Mesothelial cell of epicardium (in vitro differentiated cells): ENCODE measurements at places on chromosomes 3 and 15.

- H3K27ac ChIP-seq: no peak overlapping the region
- H3K4me3 ChIP-seq: no peak overlapping the region
- no peaks in the 10 kb centered on the region for H3K36me3 ChIP-seq
- H3K27me3 ChIP-seq: no peaks in the 10 kb centered on the region
- no peak for DNase-seq
Measured at GRCh38 chr3:142940000-142940399, 23.5 kb downstream of the PAQR9 start.

DNA sequence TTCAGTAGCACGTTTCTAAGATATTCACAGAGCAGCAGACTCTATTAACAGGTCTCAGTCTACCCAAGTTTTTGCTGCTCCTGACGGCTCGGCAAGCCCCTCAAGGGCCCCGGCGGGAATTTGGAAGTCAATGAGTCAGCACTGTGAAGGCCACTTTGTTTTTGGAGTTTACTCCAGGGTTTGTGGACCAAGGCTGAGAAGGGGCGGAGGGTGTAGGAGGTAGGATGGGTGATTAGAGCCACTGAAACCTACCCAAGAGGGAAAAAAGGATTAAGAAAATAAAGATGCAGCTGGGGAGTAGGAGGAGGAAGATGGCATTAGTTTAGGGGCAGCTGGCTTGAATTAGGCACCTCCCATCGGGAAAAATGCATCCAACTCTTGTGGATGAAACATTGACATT lies 87.6 kb downstream of the BDH1 start:
- no peak overlapping the region for H3K27ac ChIP-seq
- H3K27me3 ChIP-seq: peaks cover 5% of the 10 kb centered on the region
- peaks cover 36% of the 10 kb centered on the region for H3K4me1 ChIP-seq
- H3K36me3 ChIP-seq: no peaks in the 10 kb centered on the region
- DNase-seq: no peak

DNA sequence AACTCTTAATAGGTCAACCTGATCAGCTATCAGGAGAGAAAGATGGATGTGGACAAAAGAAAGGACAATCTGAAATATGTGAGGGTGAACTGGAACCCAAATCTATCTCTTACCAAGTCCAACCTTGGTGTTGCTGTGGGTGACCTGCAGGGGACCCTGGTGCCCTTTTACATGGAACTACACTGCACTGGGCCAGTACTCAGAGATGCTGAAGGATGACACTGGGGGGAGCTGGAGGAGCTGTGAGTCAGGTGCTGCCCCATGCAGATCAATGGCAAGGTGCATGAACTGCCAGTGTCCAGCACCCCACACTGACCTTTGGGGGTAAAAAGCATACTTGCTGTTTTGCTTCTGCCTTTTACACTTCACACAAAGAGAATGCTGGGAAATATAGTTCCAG lies 55.6 kb upstream of the TBC1D5 start:
- no peak overlapping the region for H3K4me3 ChIP-seq
- peaks cover 1% of the 10 kb centered on the region for H3K4me1 ChIP-seq
- no peak for DNase-seq

DNA sequence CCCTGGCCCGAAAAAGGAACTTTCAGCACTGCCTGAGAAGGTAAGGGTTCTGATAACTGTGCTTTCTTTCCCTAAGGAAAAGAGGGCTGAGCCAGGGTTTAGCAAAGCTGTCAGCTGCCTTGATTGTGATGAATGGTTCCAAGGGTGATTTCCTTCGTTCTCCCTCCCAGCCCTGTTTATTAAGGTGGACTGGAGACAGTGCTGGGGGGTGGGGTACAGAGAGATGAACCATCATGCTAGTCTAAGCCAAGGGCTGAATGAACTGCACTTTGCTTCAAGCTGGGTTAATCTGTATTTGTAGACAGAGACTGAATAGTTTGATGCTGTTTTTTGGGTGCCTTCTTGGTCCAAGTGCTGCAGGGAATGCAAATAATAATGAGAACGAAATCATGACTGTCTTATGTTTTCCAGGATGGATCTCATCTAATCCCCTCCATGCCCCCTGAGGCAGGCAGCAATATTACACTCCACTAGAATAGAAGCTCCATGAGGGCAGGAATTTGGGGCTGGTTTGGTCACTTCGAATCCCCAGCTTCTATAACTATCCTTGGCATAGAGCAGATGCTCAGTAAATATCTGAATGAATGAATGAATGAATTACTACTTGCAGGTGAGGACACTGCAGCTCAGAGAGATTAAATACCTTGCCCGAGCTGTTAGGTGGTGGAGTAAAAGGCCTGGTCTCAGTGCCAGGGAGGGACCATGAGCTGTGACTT lies 10.9 kb downstream of the PXYLP1 start:
- peaks cover 30% of the 10 kb centered on the region for H3K4me1 ChIP-seq
- H3K27me3 ChIP-seq: no peaks in the 10 kb centered on the region
- H3K4me3 ChIP-seq: no peak overlapping the region
- no peak for DNase-seq
- no peaks in the 10 kb centered on the region for H3K36me3 ChIP-seq

DNA sequence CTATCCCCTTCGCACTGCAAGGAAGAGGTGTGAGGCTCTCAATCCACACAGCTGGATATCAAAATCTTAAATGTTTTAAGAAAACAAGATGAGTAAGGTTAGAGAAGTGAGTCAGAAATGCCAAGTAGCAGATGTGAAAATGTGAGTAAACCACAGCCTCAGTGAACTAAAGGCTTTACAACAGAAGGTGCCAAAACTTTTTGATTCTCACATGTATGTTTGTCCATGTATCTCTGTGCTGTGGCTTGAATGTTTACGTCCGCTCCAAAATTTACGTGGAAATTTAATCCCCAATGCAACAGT lies 126.8 kb upstream of the PFN2 start:
- no peak overlapping the region for H3K27ac ChIP-seq
- no peak overlapping the region for H3K4me3 ChIP-seq
- no peak for DNase-seq
- peaks cover 6% of the 10 kb centered on the region for H3K36me3 ChIP-seq
- H3K27me3 ChIP-seq: no peaks in the 10 kb centered on the region
- no peaks in the 10 kb centered on the region for H3K4me1 ChIP-seq

DNA sequence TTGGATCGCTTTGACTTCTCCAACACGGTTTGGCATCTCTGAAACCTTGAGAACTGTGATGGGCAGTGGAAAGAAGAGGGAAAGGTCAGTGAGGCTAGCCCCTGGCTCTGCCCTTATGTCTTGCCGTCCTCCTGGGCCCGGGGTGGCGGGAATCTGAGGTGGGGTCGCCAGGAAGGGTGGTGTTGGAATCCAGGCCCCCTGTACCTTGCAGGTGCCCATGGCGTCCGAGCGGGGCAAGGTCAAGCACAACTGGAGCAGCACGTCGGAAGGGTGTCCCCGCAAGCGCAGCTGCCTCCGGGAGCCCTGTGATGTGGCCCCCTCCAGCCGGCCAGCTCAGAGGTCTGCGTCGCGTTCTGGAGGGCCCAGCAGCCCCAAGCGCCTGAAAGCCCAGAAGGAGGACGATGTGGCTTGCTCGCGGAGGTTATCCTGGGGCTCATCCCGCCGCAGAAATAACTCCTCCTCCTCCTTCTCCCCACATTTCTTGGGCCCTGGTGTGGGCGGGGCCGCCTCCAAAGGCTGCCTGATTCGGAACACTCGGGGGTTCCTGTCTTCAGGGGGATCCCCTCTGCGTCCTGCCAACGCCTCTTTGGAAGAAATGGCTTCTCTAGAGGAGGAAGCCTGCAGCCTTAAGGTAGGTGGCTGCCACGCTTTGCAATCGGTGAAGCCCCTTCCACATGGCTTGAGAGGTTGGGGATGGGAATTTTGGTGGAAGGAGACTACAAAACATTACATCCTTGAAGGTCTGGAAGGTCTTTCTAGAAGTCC lies 907 bp downstream of the TATDN2 start:
- H3K4me3 ChIP-seq: peak overlapping the region; percentile 88
- peaks cover 14% of the 10 kb centered on the region for H3K36me3 ChIP-seq
- H3K27ac ChIP-seq: peak overlapping the region; percentile 86

DNA sequence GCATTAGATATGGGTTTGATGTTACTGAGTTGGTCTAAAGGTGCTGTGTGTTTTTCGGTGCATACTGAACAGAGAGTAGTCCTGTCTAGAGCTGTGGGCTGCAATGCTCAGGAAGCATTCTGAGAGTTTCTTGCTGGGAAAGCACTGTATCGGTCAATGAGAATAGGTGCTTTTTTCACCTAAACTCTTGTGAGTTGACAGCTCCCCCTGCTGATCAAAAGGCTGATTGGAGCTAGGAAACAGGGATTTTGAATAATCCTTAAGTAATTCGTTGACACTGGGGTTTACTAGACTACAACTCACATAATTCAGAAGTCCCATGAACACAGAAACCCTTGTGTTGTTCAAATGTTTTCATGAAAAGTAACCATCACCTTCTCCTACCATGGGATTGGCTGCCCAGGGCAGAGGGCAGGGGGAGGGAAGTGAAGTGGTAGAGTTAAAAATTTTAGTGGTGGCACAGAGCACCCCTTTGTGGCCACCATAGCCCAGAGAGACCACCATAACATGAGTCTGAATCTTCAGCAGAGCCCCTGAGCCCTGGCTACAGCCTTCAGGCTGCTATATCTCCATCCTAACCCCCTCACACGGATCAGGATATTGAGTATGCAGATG lies 13.0 kb upstream of the MANF start:
- no peak overlapping the region for H3K27ac ChIP-seq
- peaks cover 9% of the 10 kb centered on the region for H3K36me3 ChIP-seq
- no peak overlapping the region for H3K4me3 ChIP-seq
- no peak for DNase-seq
- H3K27me3 ChIP-seq: no peaks in the 10 kb centered on the region

- peaks cover 4% of the 10 kb centered on the region for H3K4me1 ChIP-seq
- no peak for DNase-seq
- H3K36me3 ChIP-seq: peaks cover 30% of the 10 kb centered on the region
- H3K4me3 ChIP-seq: no peak overlapping the region
Measured at GRCh38 chr15:100175406-100176114, 166.2 kb downstream of the ADAMTS17 start.

GRCh38 chr3:186021673-186022362 lies 84.0 kb upstream of the TRA2B start:
- DNase-seq: no peak
- no peak overlapping the region for H3K4me3 ChIP-seq
- H3K27ac ChIP-seq: no peak overlapping the region
- peaks cover 6% of the 10 kb centered on the region for H3K27me3 ChIP-seq
- no peaks in the 10 kb centered on the region for H3K4me1 ChIP-seq

DNA sequence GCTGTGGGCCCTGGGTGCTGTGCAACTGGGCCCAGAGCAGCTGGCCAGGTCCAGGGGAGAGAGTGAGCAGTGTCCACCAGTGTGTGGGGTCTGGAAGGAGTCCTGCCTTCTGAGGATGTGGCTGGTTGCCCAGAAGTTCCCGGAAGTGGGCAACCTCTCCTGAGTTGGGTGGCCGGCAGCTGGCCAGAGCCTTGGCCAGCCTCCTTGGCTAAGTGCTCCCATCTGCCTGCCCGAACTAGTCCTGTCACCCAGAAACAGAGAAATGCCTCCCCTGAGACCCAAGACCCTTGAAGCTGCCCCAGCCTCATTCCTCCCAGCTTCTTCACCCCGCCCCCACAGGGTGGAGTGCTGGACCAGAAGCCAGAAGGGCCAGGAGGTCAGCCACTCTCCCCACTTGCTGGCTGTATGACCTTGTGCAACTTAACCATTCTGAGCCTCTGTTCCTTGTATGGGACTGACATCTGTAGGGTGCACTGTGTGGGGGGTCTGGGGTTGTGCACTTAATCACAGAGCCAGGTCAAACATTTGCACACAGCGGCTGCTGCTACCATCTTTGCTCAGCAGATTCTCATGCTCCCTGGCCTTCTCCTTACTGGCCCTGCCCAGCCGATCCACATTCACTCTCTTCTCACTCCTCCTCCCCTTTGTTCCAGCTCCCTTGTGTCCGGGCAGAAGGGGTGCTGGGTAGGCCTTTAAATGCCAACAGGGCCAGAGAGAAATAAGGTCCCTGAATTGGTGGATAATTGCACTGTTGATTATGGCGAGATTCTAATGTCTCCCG lies 7.5 kb upstream of the ALAS1 start:
- H3K36me3 ChIP-seq: no peaks in the 10 kb centered on the region
- no peak for DNase-seq
- no peaks in the 10 kb centered on the region for H3K27me3 ChIP-seq
- no peak overlapping the region for H3K4me3 ChIP-seq

DNA sequence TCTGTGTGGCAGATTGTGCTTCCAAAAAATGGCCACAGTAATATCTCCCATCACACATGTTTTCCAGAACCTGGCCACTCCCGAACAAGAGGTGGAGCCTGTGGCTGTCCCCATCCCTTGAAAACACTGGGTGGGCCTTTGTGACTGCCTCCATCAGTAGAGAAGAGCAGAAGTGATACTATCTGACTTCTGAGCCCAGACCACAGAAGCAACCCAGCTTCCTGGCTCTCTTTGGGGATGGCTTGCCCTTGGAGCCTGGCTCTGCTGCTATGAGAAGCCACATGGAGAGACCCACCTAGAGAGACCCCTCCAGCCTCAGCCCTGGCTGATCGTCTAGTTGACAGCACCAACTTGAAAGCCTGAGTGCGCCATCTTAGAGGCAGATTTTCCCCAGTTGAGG lies 39.8 kb upstream of the CMTM8 start:
- H3K27ac ChIP-seq: no peak overlapping the region
- peaks cover 9% of the 10 kb centered on the region for H3K4me1 ChIP-seq
- DNase-seq: no peak
- H3K36me3 ChIP-seq: no peaks in the 10 kb centered on the region

DNA sequence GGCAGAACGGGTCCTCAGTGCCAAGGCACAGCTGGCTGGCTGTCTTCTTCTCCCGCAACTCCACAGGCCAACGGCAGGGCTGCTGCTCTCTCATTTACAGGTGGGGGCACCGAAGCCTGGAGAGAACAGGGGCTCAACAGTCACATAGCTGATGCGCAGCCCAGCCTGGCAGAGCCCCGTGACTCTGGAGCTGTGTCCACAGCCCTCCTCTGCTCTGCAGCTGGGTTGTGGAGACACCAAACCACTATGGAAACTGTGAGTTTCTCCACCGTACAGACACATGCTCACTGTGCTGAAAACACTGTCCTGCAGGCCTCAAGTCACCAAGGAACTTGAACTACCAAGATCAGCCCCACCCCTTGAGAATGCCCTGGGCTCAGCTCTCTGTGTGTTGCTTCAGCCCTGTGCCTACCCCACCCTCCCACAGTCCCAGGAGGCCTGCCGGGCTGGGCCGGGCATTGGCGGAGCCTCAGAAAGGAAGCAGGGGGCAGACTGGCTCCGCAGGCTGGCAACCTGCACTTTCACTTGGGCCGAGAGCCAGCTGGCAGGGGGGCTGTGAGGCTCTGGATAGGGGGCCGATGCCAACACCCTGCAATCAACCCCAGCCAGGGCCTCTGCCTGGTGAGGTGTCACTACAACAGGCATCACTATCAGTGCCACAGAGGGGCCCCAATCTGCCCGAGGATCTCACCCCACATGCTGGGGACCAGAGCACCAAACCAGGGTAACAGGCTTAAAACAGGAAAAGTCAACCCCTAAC lies 113.7 kb upstream of the RPL32 start:
- no peak overlapping the region for H3K4me3 ChIP-seq
- H3K27ac ChIP-seq: no peak overlapping the region
- DNase-seq: no peak
- peaks cover 2% of the 10 kb centered on the region for H3K4me1 ChIP-seq

- H3K4me3 ChIP-seq: no peak overlapping the region
- no peak for DNase-seq
- H3K36me3 ChIP-seq: no peaks in the 10 kb centered on the region
- peak overlapping the region; percentile 82 for H3K27ac ChIP-seq
- H3K4me1 ChIP-seq: peaks cover 6% of the 10 kb centered on the region
- H3K27me3 ChIP-seq: no peaks in the 10 kb centered on the region
Measured at GRCh38 chr3:165491487-165491886, 295.3 kb upstream of the SLITRK3 start.

GRCh38 chr15:99209326-99209725 lies 40.1 kb downstream of the TTC23 start:
- no peak overlapping the region for H3K4me3 ChIP-seq
- H3K36me3 ChIP-seq: peaks cover 29% of the 10 kb centered on the region
- no peaks in the 10 kb centered on the region for H3K4me1 ChIP-seq
- H3K27me3 ChIP-seq: no peaks in the 10 kb centered on the region
